ENCODE measurements at places on chromosomes 2 and 18.

GRCh38 chr18:49067071-49067470 lies 116.3 kb upstream of the SMAD7 start:
- no peak for DNase-seq

- DNase-seq: no peak
These were observed 31.0 kb downstream of the ABCA12 start for GRCh38 chr2:215107216-215108056.

DNA sequence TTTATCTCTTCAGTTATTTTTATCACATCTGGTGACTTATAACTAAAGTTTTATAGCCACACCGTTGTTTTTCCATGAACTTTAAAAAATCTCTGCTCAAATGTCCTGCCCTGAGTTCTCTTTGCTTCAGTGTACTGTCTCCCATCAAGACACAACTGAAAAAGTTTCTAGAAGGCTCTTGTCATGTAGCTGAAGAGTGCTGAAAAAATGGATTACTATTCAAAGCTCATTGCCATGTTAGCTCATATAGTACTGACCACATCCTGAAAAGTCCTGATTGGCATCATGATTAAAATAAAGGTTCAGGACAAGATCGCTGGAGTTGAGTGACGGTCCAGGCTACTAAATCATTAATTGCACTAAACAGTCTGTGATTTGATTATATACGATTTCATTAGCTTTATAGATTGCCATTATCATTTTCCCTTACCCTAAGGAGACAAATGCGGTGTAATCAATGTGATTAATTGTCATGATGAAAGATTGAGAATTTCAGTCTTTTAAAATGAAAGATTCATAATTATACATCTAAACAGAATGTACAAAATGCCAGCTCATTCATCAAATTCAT lies 62.2 kb downstream of the MFSD6 start:
- DNase-seq: no peak

- DNase-seq: no peak
These were observed 302.4 kb downstream of the STK39 start for GRCh38 chr2:167944825-167945659.

GRCh38 chr2:127705391-127706065 lies 4.2 kb downstream of the SFT2D3 start:
- no peak for DNase-seq

GRCh38 chr2:7203056-7203467 lies 285.9 kb downstream of the RNF144A start:
- no peak for DNase-seq

- DNase-seq: no peak
These were observed 122.8 kb upstream of the LGALSL start for GRCh38 chr2:64331114-64331645.
